ENCODE measurements at places on chromosomes 5 and 9.

- DNase-seq, result no peak
These were observed 17.3 kb downstream of the SIL1 start for GRCh38 chr5:139180850-139181249.

GRCh38 chr5:80982093-80982492 is 21.9 kb downstream of the RASGRF2 start:
- no peak for DNase-seq

DNA sequence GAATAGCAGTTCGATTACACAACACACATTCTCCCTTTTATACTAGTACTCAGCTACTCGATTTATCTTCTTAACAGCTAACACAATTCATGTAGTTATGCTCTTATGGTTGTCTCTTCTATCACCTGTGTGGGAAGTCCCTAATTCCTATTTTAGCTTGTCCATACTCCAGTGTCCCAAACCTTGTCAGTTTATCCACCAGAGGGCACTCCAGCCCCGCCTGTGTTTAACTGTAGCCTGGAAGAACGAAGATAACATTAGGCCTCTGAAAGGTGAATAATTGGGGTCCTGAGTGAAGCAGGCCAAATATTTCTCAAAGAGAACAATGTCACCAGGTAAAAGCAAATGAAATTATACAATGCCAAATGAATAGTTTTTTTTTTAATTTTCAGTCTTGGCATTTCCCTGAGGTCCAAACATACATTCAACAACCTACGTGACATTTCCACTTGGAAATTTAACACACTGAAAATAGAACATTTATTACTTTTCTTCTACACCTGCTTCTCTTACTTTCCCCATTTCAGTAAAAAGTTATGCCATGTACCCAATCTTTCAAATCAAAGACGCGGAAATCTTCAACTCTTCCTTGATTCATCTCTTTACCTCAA is 560.7 kb downstream of the HTR1A start:
- DNase-seq, result peak; percentile 27

DNA sequence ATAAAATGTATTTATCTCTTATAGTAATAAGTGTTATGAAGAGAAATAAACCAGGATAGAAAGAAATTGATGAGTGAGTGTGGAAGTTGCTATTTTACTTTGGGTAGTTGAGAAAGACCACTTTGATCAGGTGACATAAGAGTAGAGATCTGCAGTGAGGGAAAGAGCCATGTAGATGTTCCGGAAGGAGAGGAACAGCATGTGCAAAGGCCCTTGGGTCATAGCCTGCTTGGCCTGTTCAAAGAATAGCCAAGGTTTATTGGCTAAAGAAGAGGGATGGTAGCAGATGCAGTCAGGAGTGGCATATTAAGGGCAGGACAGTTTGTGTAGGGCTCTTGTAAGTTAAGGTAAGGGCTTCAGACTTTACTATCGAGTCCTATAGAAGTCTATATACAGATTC is 3.2 kb downstream of the BTF3 start:
- DNase-seq, result no peak

DNA sequence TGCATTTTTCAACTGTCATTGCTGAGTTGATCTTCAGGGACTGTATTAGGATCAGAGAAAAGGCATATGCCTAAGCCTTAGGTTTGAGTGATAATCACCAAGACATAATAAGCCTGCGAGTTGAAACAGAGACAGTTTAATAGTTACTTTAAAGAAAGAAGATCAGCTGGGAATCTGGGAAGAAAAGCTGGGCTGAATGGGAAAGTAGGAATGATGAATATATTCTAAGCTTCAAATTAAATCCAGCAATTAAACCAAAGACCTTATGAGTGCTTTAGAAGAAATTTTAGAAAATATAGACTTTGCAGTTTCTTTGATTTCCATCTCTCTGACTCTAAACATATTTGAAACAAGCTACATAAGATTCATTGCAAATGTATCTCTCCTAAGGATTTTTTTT is 222.3 kb downstream of the ENC1 start:
- no peak for DNase-seq

DNA sequence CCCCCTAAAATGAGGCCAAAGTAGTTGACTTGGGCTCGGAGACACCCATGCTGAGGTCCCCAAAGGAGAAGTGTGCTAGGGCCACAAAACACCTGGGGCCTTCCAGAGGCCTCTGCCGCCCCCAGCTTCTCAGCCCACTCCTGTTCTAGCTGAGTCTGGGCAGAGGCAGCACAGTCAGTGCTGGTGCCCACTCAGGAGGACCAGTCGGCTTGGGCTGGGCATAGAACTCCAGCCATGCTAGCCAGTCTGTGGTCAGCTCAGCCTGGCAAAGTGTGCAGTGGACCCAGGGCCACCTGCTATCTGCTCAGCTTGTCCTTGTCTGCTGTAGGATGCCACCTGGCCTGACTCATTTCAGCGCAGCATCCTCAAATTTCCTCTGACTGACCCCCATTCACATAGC is 254.6 kb downstream of the FSTL4 start:
- no peak for DNase-seq

GRCh38 chr5:163807781-163808180 is 302.4 kb downstream of the MAT2B start:
- DNase-seq, result no peak

DNA sequence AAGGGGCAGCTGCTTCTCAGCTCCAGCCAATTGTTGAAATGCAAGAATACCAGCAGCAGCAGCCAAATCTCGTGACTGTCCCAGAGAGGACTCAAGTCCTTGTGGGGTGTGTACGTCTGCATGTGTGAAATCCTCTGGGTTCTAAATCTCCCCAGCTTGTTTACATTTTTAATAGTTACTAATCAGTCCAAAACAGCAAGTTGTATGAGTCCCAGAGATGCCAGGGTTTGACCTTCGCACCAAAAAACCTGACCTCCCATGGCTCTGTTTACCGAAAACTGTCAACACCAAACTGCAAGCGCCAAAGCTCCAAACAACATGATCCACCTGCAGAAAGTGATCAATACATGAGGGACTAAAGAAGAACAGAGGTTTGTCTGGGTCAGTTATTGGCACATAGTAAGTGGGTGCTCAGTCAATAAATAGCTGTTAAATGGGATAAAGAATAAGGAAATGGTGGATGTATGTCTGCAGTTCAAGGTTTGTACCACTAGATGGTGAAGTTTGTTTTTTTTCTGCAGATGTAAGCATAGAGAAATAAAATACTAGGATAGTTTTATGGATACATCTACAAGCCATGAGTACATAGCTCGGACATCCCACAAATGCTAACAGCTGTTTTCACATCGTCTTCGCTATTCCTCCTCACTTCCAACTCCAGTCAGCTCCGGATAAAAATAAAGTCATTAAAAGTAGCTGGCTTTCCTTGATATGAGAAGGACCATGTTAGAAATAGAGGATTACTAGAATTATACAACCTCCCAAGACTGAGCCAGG is 85.3 kb upstream of the ADRB2 start:
- peak; percentile 74 for DNase-seq

DNA sequence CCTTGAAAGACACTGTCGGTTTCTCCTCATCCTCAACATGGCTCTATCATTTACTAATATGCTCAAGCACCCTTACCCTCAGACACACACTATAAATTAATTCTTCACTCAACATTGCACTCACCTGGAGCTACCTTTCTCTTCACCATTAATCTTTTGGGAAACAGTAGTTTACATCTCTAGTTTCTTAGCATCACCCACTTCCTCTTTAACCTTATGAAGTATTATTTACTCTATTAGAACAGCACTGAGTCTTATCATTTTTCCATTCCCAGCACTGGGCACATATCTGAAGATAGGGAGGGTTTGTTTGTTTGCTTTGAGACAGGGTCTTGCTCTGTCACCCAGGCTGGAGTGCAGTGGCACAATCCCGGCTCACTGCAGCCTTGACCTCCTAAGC is 213.5 kb downstream of the SMARCA2 start:
- no peak for DNase-seq

GRCh38 chr5:65261499-65261898 is 220.2 kb downstream of the ADAMTS6 start:
- no peak for DNase-seq

DNA sequence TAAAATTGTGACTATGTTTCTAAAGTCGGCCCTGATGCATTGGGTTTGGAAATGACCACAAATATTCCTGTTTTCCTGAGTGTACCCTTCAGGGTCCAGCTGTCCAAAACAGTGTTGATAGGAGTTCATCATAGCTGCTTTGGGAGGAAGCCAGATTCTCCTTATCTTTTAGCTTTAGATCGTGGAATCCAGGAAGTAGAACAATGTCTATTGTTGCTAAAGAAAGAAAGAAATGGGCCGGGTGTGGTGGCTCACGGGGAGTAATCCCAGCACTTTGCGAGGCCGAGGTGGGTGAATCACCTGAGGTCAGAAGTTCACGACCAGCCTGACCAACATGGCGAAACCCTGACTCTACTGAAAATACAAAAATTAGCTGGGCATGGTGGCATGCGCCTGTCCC is 9.5 kb downstream of the CAVIN4 start:
- no peak for DNase-seq

GRCh38 chr5:148376198-148376597 is 7.6 kb upstream of the FBXO38 start:
- DNase-seq, result no peak

- DNase-seq, result no peak
These were observed 3.9 kb downstream of the GCNT4 start for GRCh38 chr5:75048457-75048953.

DNA sequence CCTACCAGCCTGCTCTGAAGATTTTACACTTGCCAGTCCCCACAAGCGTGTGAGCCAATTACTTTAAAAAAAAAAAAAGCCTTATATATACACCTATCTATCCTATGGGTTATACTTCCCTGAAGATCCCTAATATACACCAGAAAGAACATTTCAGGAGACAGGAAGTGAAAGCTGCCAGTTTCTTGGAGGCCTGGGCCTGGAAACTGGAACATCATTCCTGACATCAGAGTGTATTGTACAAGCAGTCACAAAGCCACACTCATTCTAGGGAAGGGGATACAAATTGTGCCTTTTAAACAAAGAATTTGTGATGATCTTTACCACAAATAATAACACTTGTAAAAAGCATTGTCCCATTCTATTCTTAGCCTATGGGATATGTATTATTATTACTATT is 98.3 kb upstream of the FBN2 start:
- no peak for DNase-seq

- DNase-seq, result no peak
These were observed 6.6 kb downstream of the PTGES2 start for GRCh38 chr9:128120741-128121465.

- DNase-seq, result no peak
These were observed 80.2 kb downstream of the NTNG2 start for GRCh38 chr9:132241840-132242620.

- peak; percentile 85 for DNase-seq
These were observed 219.6 kb upstream of the ZNF462 start for GRCh38 chr9:106643211-106643930.

GRCh38 chr9:72509053-72509452 is 12.4 kb upstream of the TMC1 start:
- DNase-seq, result no peak

GRCh38 chr5:149946118-149946517 is 1.5 kb upstream of the PDE6A start:
- DNase-seq, result no peak

DNA sequence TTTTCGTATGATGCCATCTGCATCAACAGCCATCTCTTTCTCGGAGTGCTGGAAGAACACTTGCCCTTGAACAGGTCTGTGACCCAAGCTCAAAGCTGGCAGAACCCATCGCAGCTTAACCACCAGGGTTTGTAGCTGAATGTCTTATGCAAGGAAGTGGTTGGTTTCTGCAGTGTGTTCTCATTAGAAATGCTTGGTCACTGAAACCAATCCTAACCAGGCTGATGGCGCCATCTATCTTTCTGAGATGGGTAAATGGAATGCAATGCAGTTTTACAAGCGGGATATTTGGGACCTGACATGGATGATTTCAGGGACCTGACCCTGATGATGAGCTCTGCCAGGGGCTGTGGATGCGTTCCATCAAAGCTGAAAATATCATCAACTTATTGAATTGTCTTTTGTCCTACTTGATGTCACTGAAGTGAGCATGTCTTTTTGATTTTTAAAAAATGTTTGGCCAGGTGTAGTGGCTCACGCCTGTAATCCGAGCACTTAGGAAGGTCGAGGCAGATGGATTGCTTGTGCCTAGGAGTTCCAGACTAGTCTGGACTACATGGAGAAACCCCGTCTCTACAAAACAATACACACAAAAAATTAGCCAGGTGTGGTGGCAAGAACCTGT is 28.7 kb downstream of the DMRT3 start:
- DNase-seq, result peak; percentile 73

DNA sequence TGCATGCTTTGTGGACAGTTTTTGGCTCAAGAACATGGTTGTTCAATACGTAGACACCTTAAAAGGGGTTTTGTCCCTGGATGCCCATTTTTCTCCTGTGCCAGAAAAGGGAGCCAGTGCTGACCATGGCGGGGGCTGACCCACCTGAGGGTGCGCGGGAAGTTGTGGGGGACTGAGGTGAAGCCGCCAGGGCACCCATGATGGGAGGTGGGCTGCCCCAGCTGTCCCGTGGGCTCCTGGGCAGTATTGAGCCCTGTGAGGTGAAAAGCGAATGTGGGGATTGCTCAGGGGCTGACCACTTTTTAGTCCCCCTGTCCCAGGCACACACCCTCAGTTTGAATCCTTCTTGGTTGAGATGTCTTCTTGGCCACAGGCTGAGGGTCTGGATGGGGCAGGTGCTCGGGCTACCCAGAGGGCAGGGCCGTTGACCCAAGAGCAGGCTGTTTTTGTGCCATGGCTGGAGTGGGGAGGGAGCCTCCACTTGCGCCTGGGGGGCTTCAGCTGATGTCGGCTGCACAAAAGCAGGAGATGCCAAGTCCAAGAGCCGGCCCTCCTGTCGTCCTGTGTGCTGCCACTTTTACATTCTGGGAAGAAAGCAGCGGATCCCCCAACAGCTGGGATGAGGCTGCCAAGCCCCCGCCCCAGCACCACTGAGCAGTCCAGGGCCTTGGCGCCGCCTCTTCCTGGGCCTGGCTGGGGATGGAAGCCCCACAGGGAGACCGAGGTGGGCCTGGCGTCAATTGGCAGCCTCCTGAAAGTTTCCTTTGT is 120.1 kb downstream of the WNK2 start:
- no peak for DNase-seq

GRCh38 chr5:97844797-97845196 is 661.8 kb upstream of the RIOK2 start:
- no peak for DNase-seq

GRCh38 chr5:118015511-118015910 is 972.8 kb downstream of the DTWD2 start:
- DNase-seq, result no peak

DNA sequence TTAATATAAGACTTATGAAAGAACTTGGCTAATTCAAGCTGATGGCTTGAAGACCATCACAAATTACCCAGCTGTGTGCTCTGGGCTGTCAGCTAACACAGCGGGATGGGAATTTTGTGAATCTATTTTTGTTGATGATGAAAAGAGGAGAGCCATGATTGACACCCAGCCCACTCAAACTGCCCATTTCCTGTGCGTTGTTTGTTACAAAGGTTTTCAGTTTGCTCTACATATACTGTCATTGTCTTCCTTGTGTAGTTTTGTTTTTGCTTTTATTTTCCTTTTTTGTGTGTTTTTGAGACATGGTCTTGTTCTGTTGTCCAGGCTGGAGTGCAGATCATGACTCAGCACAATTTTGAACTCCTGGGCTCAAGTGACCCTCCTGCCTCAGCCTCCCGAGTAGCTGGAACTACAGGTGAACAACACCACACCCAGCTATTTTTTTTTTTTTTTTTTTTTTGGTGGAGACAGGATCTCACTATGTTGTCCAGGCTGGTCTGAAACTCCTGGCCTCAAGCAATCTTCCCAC is 400.3 kb downstream of the ICE1 start:
- no peak for DNase-seq
